GM19239 (cell line): ENCODE measurements at places on chromosomes 4 and X.

GRCh38 chr4:15652191-15652590 is 3.0 kb downstream of the FBXL5 start:
- no peak for DNase-seq

DNA sequence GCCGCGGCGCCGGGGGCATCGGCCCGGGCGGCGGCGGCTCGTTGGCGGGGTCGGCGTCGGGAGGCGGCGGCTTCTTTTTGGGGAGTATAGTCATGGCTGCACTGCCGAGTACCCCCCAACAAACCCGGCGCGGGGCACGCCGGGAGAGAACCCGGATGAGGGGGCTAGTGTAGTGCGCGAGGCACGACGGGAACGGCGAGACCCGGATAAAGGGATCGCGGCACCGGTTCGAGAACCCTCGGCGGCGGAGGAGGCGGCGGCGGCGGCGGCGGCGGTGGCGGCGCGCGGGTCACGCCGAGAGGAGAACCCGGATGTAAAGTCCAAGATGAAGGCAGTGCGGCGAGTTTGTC is at the start of gene OTUD5:
TSS of gene OTUD5 (minus strand) at position 131 of the 350 bp plus-strand sequence. CDS start at position 94, 37 bp downstream.
- peak; percentile 74 for DNase-seq

DNA sequence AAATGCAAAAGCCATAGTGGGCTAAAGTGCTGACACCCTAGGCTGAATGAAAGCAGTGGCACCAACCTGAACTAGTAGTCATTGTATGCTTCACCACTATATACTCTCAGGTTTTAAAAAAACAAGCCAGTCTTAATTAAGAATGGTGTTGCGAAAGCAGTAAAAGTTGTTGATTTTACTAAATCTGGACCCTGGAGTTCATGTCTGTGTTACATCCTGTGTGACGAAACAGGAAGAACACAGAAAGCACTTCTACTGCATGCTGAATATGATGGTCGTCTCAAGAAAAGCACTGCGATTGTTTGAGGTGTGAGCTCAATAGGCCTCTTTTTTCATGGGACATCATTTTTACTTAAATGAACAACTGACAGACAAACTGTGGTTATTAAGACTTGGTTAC is 24.2 kb upstream of the GDPD2 start:
- DNase-seq = no peak

- no peak for DNase-seq
Measured at GRCh38 chr4:151488968-151489367, 80.0 kb downstream of the FHIP1A start.

DNA sequence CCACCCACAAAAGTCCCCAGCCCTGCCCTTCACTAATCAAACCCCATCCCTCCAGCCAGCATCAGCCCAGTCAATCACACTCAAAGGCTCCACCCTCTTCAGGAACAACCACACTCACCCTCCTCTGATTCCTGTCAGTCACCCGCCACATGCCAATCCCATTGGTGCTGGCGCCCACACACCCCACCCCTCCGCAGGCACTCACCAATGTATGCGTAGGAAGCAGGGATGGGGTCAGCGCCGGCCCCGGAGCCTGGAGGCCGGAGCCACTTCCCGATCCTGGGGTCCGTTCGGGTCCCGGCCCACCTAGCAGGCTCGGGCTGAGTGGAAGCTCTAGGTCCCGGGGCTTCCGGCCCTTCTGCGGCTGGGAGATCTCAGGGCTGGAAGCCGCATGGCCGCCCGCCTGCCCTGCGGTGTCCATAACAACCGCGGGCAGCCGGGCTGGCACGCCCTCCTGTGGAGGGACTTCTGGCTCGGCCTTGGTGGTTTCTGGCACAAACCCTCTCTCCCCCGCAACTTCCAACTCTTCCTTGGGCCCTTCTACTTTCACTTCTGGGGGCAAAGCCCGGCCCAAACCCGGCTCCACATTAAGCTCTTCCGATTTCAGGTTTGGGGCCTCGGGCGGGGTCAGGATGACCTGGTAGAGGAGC is 7.9 kb upstream of the CFP start:
- DNase-seq = peak; percentile 44

DNA sequence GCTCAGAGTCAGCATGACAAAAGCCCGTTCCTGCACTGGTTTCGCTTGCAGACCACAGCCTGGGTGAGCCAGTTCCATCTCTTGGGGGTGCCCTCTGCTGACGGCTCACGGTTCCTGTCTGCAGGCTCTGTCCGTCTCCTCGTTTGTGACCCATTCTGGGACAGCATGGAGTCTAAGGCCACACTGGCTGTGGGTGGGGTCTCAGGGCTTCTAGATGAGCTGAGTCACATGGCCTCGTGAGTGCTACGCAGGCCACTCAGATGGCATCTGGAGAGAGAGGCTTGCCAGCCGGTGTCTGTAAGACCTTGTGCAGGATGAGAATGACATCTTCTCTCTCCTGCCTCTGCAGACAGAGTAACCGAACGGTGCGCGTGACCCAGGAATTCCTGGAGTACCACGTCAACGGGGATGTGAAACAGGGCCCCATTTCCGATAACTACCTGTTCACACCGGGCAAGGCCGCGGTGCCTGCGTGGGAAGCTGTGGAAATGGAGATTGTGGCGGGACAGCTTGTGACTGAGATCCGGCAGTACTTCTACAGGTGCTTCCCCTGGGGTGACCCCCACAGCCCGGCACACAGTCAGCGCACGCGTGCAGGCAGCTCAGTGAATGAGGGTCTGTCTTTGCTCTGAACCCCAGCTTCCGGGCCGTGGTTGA is 31.6 kb upstream of the MRFAP1 start:
- DNase-seq = no peak
